ENCODE measurements at places on chromosomes 4 and X. TPM values are rescaled to one million over a fixed set of nuclear protein-coding genes. Genes with fewer than 3 reads are reported as not detected.

GRCh38 chr4:33924239-33924638 lies 2320.1 kb downstream of the ARAP2 start:
- DNase-seq: no peak

DNA sequence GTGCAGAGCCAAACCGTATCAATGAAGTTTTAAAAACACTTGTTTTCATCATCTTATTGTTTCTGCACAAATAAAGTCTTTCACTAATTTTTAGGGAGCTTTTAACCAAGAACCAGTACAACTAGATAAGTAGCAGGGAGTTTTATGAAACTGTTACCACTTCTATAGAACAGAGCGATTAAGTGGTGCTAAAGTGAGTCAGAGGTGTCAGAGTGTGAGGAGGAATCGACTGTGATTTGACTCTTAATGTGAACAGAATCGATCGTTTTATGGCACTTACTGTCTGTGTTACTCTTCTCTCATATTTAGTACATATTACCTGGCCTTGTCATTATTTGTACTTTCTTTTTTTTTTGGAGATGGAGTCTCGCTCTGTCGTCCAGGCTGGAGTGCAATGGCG lies 43.3 kb downstream of the PDK3 start:
- DNase-seq: no peak

- DNase-seq: no peak
Observed at GRCh38 chr4:678331-679103, 4.2 kb downstream of the MYL5 start.

DNA sequence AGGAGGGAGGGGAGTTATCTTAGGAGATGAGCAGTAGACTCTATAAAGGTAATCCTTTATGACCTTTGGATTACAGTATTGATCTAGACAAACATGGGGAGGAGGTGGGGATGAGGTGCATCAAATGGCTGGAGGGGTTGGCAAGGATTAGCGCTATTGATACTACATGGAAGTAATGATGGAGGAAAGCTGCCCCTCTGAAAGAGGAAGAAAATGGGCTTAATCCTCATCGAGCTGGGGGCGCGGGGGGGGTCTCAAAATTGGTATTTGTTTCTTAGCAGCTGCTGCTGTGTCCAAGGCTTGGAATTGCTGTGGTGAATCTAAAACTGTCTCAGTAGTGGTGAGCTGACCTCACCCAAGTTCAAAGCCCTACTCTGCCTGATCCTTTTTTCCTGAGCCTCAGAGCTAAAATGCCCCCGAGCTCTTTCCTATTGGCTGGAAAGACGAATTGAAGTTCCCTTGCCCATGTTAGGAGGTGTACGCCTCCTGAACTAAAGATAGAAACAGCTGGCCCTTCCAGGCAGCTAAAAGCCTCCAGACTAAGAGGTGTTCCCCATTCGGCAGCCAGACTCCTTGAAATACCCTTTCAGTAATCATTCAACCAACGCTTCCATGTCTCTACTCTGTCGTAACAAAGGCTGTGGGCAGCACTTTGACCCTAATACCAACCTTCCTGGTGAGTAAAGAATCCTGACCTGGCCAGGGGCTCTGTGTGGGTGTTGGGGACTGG lies at the start of gene ITGB1BP2:
ITGB1BP2 (plus strand) TSS at position 556 of the 730 bp plus-strand sequence; CDS start at position 613, 57 bp downstream.
- no peak for DNase-seq

DHRSX gene
- 25.1 TPM for total RNA-seq

- DNase-seq: no peak
Observed at GRCh38 chrX:101219116-101219863, at the start of gene DRP2. TSS of gene DRP2 (plus strand) at chrX:101219786. CDS start at chrX:101231648, 11,862 bp downstream.
